MG63 (cell line): ENCODE measurements at places on chromosomes 2 and 18. TPM values are rescaled to one million over a fixed set of nuclear protein-coding genes. Genes with fewer than 3 reads are reported as not detected.

GRCh38 chr18:56443166-56443907 is 195.1 kb downstream of the TXNL1 start:
- no peak for DNase-seq

- DNase-seq, result no peak
These were observed 164.0 kb upstream of the SESTD1 start for GRCh38 chr2:179428649-179429048.

DNA sequence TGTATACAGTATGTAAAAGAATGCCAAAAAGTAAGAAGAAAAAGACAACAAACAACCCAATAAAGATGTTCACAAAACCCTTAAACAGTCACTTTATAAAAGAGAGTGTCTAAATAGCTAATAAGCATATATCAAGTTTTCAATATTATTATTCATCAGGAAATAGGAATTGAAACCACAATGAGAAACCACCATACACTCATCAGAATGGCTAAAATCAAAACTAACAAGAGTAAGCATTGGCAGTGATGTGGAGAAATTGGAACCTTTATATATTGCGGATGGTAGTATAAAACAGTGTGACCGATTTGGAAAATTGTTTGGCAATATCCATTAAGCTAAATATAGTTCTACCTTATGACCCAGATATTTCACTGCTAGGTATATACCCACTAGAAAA is 20.5 kb upstream of the TGFA start:
- no peak for DNase-seq

GULP1 gene
- 14.6 and 102 TPM in 2 replicates for total RNA-seq

DYSF gene
- total RNA-seq, result 1.1 and 1.4 TPM in 2 replicates

DNA sequence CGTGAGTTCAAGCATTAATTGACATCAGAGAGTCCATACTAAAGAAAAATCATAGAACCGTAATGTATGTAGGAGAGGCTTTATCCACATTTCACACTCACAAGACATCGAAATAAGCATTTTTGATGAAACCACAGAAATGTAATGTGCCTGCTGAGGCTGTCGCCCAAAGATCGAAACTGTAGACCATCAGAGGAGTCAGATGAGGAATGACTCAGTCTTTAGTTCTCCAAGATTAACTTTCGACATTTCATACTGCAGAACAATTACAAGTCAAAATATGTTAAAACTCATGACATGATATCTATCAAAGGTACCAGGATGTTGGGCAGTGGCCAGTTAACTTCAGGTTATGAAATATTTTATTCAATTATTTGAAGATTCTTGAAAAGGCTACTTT is 79.6 kb downstream of the RAB31 start:
- no peak for DNase-seq

DNA sequence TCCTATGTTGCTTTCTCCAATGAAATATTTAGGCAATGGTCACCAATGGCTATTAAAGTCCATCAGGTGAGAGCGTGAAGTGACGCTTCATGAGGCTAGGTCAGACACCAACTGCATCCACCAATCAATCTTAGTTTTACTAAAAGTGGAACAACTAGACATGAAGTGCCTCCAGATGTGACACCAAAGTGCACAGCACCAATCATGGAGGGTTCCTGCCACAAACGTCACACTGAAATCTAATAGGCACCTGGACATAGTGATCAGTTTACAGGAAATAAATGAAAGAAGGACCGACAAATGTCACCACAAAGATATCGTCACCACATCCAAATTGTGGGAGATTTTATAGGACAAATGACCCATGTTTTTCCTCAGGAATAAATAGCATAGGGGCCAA is 70.5 kb downstream of the PSMG2 start:
- no peak for DNase-seq

GRCh38 chr2:177296040-177296439 is 31.5 kb upstream of the NFE2L2 start:
- no peak for DNase-seq

DNA sequence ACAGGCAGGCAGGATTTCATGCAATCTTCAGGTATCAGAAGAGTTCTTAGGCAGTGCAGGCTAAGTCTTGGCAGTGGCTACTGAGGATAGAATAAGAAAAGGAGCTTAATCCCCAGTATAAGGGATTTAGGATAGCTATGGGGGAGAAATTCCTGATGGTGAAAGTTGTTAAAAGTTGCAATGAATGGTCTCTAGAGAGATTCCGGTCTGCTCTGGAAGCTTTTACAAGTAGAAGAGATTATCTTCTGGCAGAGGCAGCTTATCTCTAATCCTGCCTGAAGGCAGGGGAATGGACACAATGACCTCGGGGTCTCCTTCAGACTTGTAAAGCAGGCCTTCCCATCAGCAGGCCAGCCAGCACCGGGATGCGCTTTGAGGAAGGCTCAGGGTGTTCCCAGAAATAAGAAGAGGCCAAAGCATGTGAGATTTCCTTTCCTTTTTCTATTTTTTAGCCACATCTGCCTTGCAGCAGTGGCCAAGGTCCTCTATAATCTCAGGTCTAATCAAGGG is 253.9 kb upstream of the KLHL29 start:
- DNase-seq, result no peak

DNA sequence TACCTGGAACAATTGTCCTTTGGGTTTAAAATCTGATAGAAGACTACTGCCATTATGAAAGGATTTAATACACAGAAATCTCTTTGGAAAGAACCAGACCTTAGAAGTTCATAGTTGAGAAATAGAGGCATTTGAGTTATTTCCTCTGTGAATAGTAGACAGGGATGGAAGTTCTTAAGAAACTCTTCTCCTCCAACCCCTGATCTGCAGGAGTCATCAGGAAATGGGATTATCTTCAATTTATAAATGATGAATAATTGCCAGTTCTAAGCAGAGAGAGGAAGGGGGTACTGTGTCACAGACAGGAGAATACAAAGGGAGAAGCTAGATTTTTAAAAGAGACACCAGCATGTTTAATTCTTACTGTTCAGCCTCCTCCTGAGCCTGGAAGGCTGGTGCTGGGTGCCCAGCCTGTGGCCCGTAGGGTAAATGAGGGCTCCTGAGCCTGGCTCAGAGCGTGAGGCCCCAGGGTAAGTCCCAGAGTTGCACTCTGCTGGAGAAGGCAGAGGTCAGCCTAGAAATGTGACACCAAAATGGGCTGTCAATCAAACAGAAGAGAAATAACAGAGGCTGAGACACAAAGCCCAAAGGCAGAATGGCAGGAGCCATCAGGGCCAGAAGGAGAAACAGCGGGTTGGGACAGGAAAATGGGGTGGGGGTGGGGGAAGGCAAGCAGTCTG is 58.2 kb upstream of the PKDCC start:
- DNase-seq, result no peak

DNA sequence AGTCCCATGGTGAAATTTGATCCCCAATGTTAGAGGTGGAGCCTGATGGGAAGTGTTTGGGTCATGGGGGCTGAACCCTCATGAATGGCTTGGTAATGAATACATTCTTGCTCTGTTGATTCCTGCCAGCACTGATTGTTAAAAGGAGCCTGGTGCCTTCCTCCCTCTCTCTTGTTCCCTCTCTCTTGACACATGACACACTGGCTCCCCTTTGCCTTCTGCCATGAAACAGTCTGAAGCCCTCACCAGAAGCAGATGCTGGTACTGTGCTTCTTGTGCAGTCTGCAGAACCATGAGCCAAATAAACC is 30.6 kb upstream of the EPC2 start:
- peak; percentile 8 for DNase-seq

DNA sequence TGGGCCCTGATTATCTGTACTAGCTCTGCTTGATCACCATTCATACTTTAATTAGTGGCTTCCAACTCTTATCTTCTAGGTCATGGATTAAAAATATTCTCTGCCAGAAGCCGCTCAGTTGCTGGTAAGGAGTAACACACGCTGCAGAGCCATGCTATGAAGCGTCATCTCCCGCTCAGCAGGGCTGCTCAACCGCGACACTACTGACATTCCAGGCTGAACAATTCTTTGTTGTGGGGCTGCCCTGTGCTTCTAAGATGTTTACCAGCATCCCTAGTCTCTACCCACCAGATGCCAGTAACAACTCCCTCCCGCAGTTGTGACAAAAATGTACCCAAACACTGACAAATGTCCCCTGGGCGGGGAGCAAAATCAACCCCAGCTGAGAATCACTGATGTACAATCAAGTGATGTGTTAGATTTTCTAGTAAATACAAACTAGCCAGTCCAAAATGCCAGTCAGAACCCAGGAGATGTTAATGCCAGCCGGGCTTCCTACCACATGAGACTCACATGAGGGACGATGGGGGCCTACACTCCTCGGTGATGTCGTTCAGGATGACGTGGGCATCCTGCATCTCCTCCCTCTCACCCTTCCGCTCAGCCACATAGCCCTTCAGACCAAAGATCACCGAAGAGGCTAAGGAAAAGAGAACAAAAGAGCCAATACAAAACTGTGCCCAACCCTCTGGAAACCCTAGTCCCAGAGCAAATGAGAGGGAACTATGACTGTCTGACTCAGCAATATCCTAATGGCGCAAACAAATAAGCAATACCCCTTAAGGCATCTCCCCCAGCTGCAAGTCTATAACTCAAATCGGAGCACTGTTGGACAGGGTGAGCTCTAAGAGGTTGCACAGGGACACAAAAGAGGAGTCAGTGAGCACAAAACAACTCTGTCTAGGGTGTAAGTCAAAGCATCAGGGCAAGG is 15.6 kb downstream of the ILKAP start:
- DNase-seq, result no peak

GRCh38 chr2:128630974-128631697 is 312.5 kb upstream of the HS6ST1 start:
- DNase-seq, result no peak

GRCh38 chr18:76860411-76860810 is 38.1 kb downstream of the ZNF236 start:
- no peak for DNase-seq

DNA sequence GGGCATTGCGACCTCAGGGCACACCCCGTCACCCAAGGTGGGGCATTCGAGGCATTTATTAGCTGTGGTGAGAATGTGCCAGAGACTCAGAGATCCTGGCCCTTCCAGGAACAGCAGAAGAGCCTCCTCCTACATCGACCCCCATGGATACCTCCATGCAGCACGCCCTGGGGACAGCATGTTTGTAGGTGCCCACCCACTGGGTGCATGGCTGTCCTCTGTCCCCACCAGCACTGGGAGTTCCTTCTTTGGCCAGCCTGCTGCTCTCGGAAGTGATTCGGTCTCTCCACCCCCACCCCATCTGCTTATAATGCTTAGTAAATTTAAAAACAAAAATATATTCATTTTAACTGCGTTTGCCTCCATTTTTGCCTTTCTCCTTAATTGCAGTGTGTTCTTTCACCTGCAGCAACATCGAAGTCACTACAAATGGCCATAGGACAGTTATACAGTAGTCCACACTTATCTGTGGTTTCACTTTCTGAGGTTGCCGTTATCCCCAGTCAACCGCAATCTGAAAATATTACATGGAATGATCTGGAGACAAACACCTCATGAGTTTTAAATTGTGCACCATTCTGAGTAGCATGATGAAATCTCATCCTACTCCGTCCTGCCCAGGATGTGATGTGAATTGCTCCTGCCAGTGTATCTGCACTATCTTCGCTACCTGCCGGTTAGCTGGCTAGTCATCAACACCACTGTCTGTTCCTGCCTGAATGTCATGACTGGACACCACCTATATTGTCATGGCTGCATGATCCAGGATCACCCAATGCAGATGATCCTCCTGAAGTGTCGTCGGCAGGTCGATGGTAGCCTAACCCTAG is 29.6 kb upstream of the ZCCHC2 start:
- no peak for DNase-seq

NGEF gene
- total RNA-seq, result 26.1 and 52.2 TPM in 2 replicates

DNA sequence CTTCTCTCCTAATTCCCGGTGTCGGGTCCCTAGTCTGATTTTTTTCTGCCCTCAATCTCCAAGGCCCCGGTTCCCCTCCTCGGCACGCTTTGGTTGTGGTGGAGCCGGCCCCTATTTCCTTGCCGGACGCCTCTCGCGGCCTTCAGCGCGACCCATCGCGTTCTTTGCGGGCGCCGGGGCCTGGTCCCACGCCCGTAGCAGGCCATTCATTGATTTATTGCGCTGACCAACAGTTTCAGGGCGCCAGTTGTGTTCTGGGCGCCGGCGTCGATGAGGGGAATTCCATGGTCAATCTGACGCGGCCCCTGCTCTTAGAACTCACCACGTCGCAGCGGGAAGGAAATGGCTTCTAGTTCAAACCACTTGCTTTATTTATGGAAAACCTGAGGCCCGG is 396 bp downstream of the CNOT9 start:
- peak; percentile 56 for DNase-seq

ALPI gene
- total RNA-seq, result not detected in 2 replicates
